ENCODE measurements at places on chromosomes 13 and 19.
A peak's percentile ranks its signal among the peaks of the same experiment; 100 is the strongest.

DNA sequence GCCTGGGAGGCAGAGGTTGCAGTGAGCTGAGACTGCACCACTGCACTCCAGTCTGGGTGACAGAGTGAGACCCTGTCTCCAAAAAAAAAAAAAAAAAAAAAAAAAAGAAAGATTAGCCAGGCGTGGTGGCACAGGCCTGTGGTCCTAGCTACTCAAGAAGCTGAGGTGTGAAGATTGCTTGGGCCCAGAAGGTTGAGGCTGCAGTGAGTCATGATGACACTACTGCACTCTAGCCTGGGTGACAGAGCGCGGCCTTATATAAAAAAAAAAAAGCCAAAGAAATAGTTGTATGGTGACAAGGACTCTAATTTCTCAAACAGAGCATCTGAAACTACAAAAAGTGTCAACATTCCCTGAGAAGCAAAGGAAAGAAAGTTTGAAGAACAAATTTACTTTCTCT, 3.4 kb downstream of the PBX4 start:
- DNase-seq, result no peak

GRCh38 chr13:67048084-67048820, 181.9 kb downstream of the PCDH9 start:
- DNase-seq, result peak; percentile 71

DNA sequence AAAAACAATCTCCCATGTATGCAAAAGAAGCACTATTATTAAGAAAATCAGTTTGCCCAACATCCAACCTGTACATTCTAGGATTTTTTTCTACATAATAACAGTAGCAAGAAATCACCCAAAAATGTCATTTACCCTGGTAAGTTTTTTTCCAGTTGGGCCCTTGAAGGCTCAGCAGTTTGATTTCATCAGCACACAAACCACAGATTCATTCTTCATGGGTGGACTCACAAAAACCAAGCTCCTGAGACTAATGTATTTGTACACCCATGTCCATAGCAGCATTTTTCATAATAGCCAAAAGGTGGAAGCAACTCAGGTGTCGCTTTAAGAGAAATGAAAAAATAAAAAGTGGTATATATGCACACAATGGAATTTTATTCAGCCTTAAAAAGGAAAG, 210.1 kb downstream of the TBC1D4 start:
- DNase-seq, result no peak

GRCh38 chr13:47898080-47898479, 103.0 kb downstream of the SUCLA2 start:
- DNase-seq, result no peak

- DNase-seq, result no peak
These were observed 413.9 kb downstream of the SLITRK5 start for GRCh38 chr13:88085036-88085435.

DNA sequence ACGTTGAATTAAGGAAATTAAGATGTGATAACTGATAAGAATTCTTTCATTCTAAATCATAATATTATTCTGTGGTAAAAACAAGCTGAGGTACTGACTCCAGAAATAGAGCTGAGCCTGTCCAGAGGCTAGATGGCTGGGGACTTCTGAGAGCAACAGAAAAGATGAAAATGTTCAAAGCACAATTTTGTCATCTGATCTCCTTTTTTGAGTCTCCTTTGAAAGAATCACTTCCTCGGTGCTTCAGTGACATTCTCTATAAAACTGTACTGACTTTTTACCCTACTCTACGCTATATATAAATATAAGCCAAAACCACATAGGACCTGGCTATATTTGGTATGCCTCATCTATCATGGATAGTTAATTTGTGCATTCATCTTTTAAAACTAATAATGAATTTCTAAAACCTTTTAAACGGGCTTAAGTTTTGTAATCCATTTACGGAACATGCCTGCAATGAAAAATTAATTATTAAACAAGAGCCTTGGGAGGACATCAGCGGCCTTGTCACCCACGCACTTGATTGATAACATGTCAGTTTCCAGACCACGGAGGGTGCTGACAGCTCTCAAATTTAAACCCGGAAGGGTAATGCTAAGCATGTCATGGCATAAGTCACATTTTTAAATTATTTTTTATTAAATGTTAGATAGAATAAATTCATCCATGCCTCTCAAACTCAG, 235.5 kb downstream of the PCDH9 start:
- no peak for DNase-seq

DNA sequence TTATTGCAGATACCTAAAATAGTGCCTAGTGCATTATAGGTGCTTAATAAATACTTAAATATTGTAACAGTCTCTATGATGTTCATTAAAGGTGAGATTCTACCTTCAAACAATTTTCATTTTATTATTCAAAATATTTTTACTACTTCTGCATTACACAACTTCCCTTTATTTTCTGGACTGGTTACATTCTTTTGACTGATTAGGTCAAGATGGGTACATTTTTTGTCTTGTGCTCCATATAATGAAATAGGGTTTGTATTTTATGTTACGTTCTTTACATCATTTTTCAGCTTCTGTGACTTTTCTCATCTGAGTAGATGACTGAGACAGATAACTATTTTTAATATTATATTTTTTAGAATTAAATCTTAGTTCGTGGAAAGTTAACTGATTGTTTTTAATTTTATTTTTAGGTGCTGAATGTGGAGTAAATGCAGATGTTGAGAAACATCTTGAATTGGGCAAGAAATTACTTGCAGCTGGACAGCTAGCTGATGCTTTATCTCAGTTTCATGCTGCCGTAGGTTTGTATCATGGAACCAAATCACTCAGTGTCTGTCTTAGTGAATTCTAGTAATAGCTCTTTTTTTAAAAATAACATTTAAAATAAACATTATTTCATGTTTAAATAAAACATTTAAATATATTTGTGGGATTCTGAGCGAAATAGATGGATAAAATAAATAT, 32.0 kb downstream of the DNAJC3 start:
- no peak for DNase-seq

GRCh38 chr19:6092329-6093286, 17.7 kb downstream of the RFX2 start:
- DNase-seq, result peak; percentile 57

DNA sequence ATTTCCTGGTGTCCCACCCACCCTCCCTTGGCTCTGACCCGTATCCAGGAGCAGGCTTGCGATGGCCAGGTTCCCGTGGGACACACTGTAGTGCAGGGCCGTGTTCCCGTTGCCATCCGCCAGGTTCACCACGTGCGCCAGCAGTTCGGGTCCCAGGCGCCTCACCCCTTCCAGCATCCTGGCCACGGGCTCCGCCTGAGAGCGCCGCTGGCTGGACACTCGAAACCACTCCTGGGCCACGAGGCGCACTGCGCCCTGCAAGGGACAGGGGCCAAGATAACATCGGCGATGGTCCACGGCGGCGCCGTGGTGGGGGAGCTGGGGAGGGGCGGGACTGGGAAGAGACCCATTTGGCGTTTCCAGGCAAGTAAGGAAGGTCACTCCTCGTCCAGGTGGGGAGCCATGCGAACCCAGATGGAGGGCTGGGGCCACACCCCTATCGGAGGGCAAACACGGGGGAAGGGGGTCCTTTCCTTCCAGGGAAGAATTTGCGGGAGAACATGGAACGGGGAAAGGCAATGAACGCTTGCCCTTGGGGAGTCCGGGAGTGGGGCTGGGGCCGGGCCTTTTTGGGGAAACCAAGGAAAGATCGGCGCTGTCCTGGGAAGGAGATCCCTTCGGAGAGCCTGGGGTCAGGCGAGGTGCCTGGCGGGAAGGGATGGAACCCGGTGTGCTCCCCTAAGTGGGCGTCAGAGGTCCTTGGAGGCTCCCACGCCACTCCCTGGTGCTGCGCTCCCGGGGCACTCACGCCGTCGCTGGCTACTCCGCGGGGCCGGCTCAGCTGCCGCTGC, 9.9 kb downstream of the KANK3 start:
- DNase-seq, result no peak

- no peak for DNase-seq
These were observed 121.6 kb upstream of the SPATA13 start for GRCh38 chr13:24038841-24039330.

DNA sequence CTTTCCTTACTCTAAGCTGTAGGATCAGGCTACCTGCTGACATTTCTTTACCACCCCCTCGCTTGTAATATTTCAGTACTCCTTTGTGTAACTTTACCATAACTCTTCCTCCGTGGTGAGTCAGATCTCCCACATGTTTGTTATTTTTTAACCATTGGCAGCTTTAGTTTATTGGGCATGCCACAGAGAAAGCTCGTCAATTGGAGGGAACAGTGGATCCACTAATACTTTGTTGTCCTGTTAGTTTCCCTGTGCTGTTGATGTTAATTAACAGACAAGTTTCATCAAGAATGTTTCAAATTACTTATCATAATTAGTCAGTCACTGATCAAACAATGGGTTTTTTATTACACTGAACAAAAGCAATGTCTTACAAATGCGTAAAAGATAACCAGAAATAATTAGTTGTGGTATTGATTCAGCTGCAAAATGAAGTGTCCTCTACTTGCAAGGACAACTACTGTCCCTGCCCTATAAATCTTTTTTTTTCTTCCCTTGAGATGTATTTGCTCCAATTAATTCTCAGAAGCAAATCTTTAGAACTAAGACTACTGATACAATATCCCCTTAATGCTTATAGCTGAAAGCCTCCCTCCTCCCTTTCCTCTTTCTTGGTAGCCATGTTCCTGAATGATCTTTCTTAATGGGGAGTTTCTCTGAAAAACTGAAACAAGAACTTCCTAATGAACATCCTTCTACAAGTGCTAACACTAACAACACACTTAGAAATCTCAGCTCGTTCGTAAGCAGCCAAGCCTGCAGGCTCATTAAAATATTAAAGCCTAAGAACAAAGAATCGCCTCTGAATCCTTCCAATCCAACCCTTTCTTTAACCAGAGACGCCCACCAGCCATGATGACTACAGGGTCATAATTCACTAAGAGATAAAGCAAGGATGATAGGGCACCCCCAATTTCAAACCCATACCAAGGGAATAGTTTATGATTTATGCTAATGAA, 22.2 kb downstream of the EFNB2 start:
- no peak for DNase-seq

DNA sequence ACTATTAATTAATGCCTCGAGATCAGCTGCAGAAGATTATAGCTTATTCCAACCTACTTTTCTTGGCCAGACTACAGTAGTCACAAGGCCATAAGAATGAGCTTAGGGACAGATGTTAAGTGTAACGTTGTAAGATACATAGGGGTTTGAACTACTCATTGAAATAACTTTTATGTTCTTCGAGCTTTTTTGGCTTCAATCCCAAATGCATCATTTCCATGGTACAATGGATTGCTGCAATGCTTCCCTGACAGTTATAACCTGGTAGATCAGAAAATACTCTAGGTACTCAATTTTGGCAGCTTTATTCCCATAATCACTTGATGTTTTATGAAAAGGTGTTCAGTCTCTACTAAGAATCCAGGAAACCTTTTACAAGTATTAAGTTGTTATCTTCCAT, 2216.7 kb upstream of the PCDH20 start:
- peak; percentile 5 for DNase-seq

DNA sequence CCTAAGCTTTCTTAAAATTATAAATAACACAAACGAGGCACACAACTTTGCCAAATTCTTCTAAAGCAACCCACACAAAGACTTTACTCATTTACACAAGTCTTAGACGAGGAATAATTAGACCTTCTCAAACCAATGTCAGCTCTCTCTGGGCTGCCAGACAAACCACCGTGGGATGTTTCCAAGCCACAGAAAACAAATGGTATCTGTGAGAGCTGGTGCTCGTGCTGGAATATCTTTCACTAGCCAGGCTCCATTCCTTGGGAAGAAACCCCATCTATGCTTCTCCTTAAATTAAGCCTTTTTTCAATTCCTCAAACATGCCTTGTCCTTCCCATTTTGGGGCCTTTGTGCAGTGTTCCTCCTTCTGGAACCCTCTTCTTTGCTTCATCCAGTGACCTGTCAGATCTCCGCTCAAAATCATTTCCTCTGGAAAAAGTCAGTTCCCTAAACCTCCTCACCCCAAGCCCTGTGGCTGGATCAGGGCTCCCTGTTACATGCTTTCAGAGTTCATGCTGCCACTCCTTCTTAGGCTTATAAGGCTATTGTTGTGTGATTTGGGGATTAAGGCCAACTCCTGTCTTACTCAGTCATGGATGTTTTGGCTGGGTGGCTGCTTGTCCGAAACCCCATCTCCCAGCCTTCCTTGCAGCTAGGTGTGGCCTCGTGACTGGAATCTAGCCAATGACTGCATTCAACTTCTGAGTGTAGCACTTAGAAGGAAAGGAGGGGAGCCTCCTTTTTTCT, 64.2 kb upstream of the GTF2F2 start:
- no peak for DNase-seq

DNA sequence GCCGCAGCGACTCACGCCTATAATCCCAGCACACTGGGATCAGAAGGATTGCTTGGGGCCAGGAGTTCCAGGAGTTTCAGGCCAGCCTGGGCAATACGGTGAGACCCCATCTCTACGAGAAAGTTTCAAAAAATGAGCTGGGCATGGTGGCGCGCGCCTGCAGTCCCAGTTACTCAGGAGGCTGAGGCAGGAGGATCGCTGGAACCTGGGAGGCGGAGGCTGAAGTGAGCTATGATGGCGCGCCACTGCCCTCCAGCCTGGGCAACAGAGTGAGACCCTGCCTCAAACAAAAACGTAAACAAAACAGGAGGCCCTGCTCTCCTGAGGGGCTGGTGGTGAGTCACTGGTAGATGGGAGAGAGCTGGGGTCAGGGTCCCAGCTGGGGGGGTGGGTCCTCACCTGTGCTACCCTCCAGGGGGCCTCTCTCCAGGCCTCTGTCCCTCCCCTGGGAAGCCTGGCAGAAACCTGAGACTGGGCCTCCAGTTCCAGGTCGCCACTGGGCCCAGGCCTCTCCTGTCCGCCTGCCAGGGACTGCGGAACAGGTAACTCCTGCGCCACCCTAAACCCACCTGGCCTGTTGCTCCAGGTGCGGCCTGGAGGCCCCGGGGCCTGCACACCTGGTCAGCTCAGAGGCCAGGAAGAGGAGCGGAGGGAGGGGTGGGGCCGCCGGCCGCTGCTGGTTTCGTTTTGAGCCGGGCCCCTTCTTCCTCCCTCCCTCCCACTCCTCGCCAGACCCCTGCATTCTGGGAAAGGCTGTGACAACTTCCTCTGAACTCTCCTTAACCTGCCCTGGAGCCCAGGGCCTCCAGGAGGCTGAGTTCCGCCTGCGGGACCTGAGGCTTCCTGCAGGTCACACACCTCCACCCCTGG, 17.2 kb upstream of the ZBTB7A start:
- no peak for DNase-seq
